ENCODE measurements at places on chromosomes 12 and 14. TPM values are rescaled to one million over a fixed set of nuclear protein-coding genes. Genes with fewer than 3 reads are reported as not detected.

PROX2 gene
- not detected for total RNA-seq

CDKL1 gene
- total RNA-seq, result 3.2 TPM

FAM222A gene
- 0.08 TPM for total RNA-seq

KRR1 gene
- total RNA-seq, result 13.5 TPM

MUCL1 gene
- not detected for total RNA-seq

GYS2 gene
- total RNA-seq, result not detected

ZC2HC1C gene
- 0.53 TPM for total RNA-seq

KCNK10 gene
- not detected for total RNA-seq

ERP27 gene
- not detected for total RNA-seq

LRRC10 gene
- not detected for total RNA-seq

TMEM116 gene
- 3.5 TPM for total RNA-seq

TMEM63C gene
- total RNA-seq, result 2.0 TPM

ADAM21 gene
- 0.75 TPM for total RNA-seq

CRIP1 gene
- 7.7 TPM for total RNA-seq

TMEM132D gene
- total RNA-seq, result not detected

LGMN gene
- total RNA-seq, result 65.4 TPM

HSPA2 gene
- total RNA-seq, result 2.9 TPM

ERBB3 gene
- total RNA-seq, result 0.70 TPM

ESPL1 gene
- 1.2 TPM for total RNA-seq

KCNJ8 gene
- 8.9 TPM for total RNA-seq

GALNT16 gene
- total RNA-seq, result 0.98 TPM

OR4K15 gene
- not detected for total RNA-seq

SERPINA10 gene
- not detected for total RNA-seq

TPPP2 gene
- not detected for total RNA-seq

RPGRIP1 gene
- under 0.01 TPM for total RNA-seq

PZP gene
- not detected for total RNA-seq

PLXNC1 gene
- 1.1 TPM for total RNA-seq

CCDC38 gene
- total RNA-seq, result not detected

MYO1A gene
- 0.12 TPM for total RNA-seq

P3H3 gene
- total RNA-seq, result 74.8 TPM

CCNK gene
- 5.9 TPM for total RNA-seq

KRT77 gene
- total RNA-seq, result not detected

RNASE7 gene
- total RNA-seq, result not detected

KRT85 gene
- total RNA-seq, result not detected

SRSF5 gene
- total RNA-seq, result 240 TPM

NTN4 gene
- total RNA-seq, result 234 TPM

PAPLN gene
- total RNA-seq, result 2.4 TPM

RIMBP2 gene
- not detected for total RNA-seq

PA2G4 gene
- 132 TPM for total RNA-seq

DNAJC22 gene
- total RNA-seq, result under 0.01 TPM

BHLHE41 gene
- total RNA-seq, result 3.2 TPM

CD163L1 gene
- total RNA-seq, result 8.1 TPM

ACOT2 gene
- total RNA-seq, result 15.2 TPM
